Astrocyte of the spinal cord (primary cell): ENCODE measurements at places on chromosomes 6 and 20.

- DNase-seq: no peak
These were observed 15.6 kb downstream of the ENPP1 start for GRCh38 chr6:131823276-131823902.

GRCh38 chr6:142947714-142948480, 2.9 kb upstream of the HIVEP2 start:
- DNase-seq: no peak

- DNase-seq: no peak
These were observed 39.3 kb downstream of the TSBP1 start for GRCh38 chr6:32332433-32332832.

DNA sequence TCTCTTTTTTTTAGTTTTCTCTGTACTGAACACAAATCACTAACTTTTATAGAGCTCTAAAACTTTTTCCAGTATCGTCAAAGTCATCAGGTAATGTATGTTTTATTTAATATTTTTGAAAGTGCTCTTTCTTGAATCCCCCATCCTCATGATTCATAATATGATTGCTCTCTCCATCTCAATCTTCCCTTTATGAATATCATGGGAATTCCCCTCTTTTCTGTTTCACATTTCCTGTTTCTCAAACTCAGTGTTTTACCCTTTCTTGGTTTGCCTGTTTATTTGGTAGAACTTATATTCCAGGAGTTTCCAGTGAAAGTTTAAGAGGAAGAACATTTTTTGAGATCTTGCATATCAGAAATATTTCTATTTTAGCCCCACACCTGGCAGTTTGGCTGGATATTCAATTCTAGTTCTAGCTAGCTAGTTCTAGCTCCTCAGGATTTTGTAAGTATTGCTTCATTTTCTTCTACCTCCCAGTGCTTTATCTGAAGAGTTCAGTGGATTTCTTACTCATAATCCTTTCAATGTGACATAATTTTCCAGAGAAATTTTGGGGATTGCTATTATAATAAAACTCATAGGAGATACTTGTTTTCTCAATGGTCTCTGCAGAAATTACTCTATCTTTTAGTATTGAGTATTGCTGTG, 6.1 kb upstream of the C6orf58 start:
- DNase-seq: no peak

DNA sequence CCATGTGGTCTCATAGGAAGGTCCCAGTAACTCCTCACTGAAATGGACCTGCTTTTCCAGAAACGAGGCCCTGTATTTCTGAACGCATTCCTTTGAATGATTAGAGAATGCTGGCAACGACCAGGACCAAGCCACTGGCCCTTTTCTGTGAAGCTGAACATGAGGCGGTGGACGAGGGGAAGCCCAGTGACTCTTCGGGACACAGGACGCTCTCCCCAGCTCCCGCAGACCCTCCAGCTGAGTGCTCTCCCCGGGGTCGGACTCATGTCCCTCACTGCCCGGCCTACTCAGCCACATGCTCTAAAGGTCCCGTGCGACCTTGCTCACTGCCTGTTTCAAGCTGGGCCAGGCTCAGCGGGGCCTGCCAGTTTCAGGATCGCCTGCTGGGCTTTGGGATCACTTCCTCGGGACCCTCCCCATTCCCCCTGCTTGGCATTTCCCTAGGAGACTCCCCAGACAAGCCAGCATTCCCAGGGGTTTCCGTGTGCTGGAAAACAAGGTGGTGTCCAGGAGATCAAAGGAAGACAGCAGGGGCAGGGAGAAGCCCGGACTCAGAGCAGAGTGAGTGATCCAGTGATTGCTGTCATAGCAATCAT, 2.6 kb upstream of the CST9 start:
- DNase-seq: no peak

- no peak for DNase-seq
These were observed 65.0 kb upstream of the IFNGR1 start for GRCh38 chr6:137283940-137284810.

- no peak for DNase-seq
These were observed 215.8 kb upstream of the CDYL start for GRCh38 chr6:4560221-4561077.

GRCh38 chr6:157708933-157709332, 114.1 kb upstream of the SNX9 start:
- no peak for DNase-seq

DNA sequence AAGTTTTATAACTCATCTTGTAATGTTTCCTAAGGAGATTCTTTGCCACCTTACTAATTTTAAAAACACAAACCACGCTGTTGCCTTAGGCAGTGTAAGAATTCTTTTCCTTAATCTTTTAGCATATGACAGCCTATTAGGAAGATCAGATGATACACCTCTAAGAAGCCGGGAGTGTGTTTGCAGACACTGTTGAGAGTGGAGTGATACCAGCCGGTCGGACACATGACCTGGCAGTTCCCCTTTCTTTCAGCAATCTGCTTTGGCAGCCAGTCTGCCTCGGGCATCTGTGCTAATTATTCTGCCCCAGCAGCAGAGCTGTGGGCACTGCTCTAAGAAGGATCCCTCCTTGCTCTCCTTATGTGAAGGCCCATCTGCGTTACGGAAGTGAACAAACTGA, 50.9 kb downstream of the PLCB4 start:
- DNase-seq: no peak

DNA sequence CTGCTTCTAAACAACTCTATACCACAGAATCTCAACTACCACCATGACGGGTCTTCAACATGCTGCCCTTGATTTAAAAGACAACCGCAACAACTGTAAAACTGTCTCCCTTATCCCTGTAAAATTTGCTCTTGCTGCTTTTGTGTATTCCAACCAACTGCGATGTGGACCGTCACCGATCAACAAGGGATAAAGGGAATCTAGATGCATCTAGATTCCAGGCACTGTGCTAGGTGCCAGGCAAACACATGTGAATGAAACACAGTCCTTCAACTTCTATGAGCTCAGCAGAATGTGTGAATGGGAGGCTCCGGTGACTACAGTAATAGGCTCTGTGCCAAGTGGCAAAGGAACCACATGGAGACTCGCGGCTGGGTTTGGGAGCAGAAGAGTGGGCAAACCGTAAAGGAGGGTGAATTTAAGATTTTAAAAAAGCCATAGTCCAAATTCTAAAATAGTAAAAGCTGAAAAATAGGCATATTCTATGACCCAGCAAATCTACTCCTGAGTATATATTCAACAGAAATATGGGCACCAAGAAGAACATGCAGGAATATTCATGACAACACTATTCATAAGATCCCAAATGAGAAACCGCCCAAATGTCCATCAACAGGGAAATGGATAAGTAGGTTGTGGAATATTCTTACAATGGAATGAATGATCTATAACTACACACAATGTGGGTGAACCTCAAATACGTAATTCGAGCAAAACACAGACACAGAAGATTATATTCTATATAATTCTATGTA, 3.7 kb upstream of the PRND start:
- DNase-seq: peak; percentile 12

- no peak for DNase-seq
These were observed 61.8 kb upstream of the PLEKHG1 start for GRCh38 chr6:150537893-150538292.

DNA sequence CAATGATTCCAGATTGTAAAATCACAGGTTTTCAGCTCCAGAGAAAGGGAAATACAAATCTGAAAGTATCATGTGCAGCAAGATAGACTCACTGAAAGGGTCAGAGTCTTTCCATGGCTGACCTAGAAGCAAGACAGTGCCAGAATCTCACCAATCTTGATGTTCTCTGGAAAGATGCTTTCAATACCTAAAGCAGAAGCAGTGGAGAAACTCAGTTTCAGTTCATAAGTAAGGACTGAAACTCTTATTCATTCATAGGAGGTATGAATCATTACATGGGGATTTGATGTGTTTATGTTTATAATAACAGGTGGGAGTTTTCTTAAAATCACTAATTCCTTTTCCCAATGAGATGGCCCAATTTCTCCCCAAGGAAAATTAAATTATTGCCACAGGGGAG, 42.5 kb downstream of the SLC2A12 start:
- no peak for DNase-seq

DNA sequence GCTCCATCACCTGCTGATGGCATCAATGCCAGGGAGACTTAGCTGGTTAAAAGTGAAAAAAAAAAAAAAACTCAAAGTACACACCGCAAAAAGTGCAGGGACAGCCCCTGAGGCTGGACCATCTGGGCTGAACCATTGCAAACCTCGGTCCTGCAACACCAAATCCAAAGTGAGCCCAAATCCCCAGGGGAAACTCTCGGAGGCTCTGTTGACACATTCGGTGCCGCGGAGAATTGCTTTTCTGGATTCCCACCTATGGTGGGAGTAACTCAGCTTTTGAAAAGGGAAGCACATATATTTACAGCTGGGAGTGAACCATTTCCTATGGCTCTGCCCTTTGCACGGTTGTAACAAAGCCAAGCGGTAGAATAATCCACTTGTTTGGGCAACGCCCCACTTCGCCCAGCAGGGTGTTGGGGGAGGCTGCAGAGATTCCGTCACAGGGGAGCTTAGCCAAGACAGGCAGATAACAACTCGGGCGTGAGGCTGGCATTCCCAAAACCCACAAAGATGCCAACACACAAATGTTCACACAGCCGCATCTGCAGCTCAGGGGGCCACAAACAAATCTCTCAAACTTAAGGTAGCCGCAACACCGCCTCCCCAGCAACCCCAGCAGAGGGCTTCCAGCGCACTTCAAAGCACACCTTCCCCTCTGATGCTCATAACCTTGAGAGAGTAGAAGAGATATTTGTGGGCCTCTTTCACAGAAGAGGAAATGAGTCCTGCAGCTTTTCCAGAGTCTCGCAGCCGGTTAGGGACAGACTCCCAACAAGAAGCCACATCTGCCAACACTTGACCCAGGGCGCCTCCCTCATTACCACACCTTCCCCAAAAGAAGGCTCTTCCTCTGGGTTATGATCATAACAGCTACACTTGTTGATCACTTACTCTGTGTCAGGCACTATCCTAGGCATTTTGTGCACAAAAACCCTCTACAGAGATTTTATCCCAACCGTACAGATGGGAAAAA, 11.4 kb downstream of the ZC3H12D start:
- DNase-seq: peak; percentile 41

DNA sequence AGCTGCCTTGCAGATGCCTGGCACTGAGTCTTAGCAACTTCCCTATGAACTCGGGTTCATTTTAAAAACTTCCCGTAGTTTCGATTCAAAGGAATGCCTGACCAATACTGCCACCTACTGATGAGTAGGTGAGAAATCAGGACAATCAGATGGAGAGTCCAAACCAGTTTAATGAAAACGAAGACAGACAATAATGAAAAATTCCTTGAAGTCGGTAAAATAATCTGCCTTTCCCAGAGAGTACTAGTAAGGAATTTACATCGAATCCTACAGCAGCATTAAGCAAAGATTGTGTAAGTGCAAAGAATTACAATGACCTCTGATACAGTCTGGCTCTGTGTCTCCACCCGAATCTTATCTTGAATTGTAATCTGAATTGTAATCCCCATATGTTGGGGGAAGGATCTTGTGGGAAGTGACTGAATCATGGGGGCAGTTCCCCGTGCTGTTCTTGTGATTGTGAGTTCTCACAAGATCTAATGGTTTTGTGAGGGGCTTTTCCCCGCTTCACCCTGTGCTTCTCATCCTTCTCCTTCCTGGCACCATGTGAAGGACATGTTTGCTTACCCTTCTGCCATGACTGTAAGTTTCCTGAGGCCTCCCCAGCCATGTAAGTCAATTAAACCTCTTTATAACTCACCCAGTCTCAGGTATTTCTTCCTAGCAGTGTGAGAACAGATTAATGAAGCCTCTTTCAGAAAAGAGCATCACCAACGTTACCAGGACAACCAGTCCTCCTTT, 134.4 kb downstream of the ARHGAP18 start:
- peak; percentile 75 for DNase-seq

GRCh38 chr20:39269493-39270217, 307.5 kb downstream of the DHX35 start:
- no peak for DNase-seq

DNA sequence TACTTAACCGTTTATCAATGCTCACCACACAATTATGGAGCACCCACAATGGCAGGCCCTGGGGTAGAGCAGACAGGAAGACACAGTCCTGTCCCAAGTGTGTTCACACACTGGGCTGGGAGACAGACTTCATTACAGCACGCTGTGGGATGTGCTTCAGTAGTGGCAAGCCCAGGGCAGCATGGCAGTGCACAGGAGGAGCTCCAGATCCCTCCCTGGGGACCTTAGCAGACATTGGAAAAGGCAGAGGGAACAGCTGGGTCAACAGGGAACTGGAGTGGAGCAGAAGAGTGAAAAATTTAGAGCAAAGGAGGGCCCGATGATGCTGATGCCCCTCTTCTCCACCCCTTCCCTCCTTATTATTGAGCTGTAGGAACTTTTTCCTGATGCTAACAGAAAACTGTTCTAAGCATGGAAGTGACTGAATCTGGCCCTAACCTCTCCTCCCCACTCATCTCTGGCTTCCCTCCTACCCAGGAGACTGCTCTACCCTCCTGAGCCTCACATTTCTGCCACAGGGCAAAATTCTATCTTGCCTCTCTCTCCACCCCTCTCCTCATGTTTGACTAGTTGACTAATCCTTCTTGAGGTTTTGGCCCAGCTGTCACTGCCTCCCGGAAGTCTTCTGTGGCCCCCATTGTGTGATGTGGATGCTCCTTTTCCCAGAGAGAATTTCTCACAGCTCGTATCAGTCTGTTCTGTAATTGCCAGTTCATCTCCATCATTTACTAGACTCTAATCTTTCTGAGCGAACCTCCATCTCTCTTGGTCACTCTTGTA, 41.3 kb upstream of the NOP56 start:
- DNase-seq: no peak

- DNase-seq: no peak
These were observed 19.9 kb upstream of the DEK start for GRCh38 chr6:18284261-18284660.

- no peak for DNase-seq
These were observed 20.0 kb downstream of the SULF2 start for GRCh38 chr20:47765271-47765670.

GRCh38 chr6:16104624-16105433, 24.1 kb upstream of the MYLIP start:
- DNase-seq: no peak

GRCh38 chr20:42996141-42996540, 193.6 kb downstream of the PTPRT start:
- no peak for DNase-seq

- no peak for DNase-seq
These were observed 5.2 kb upstream of the CNR1 start for GRCh38 chr6:88171312-88171711.

GRCh38 chr6:109197061-109197460, 101.8 kb downstream of the CEP57L1 start:
- no peak for DNase-seq

DNA sequence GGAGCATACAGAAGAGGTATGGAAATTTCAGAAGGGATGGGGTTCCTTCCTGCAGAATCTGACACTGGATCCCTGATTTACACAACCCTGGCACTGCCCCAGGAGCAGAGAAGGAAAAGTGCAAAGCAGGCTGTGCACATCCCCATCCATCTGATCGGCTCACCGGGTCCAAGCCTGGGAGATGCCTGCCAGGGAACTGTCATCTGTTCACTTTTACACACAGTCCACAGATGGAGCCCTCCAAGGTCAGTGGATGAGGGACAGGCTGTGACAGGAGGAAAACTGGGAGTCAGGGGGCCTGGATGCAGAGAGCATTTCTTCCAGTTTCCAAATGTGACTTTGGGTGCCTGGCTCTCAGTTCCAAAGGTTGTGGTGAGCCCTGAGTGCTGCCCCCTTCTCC, 11.0 kb upstream of the SYNDIG1 start:
- DNase-seq: no peak
